ENCODE measurements at places on chromosomes 3 and 15.

- no peak for DNase-seq
Observed at GRCh38 chr3:156445117-156446090, 109.5 kb downstream of the SSR3 start.

GRCh38 chr3:53169045-53169831, 8.2 kb downstream of the PRKCD start:
- no peak for DNase-seq

GRCh38 chr3:89363171-89363570, 255.8 kb downstream of the EPHA3 start:
- no peak for DNase-seq

- no peak for DNase-seq
Observed at GRCh38 chr15:71344316-71344715, 229.0 kb downstream of the THSD4 start.

- DNase-seq: peak; percentile 43
Observed at GRCh38 chr15:52261498-52262242, 33.9 kb downstream of the MYO5C start.

GRCh38 chr3:53703630-53704362, 142.4 kb downstream of the CHDH start:
- DNase-seq: no peak

- DNase-seq: no peak
Observed at GRCh38 chr15:35305946-35306345, 220.9 kb upstream of the NANOGP8 start.

- no peak for DNase-seq
Observed at GRCh38 chr3:194880940-194881925, 195.6 kb downstream of the FAM43A start.

- DNase-seq: no peak
Observed at GRCh38 chr15:78244101-78244500, 9.7 kb upstream of the ACSBG1 start.

GRCh38 chr3:18127174-18127858, 297.8 kb downstream of the SATB1 start:
- DNase-seq: no peak

DNA sequence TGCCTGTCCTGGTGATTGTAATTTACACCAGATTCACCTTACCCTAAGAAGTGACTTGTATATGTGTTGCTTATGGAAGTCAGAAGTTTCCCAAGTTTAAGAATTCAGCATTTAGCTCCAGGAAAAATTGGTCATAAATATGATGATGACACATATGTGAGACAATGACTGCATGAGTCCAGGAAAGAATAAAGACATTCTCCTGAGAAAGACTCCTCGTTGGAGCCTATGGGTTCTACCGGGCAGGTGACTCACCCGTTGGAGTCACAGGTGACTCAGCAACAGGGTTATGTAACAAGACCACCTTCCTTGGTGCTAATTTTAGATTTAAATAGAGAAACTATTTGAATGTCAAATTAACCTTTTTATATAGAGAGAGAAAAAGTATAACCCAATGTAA, 662.4 kb downstream of the FHIT start:
- no peak for DNase-seq

- no peak for DNase-seq
Observed at GRCh38 chr15:76084256-76084655, 24.5 kb downstream of the TMEM266 start.

GRCh38 chr3:63370094-63370493, 92.0 kb downstream of the SYNPR start:
- no peak for DNase-seq

GRCh38 chr15:75673426-75674235, 25.9 kb downstream of the SNX33 start:
- no peak for DNase-seq

- DNase-seq: no peak
Observed at GRCh38 chr3:128262457-128262856, 109.2 kb downstream of the EEFSEC start.

- no peak for DNase-seq
Observed at GRCh38 chr3:59426821-59427565, 377.2 kb upstream of the CFAP20DC start.

DNA sequence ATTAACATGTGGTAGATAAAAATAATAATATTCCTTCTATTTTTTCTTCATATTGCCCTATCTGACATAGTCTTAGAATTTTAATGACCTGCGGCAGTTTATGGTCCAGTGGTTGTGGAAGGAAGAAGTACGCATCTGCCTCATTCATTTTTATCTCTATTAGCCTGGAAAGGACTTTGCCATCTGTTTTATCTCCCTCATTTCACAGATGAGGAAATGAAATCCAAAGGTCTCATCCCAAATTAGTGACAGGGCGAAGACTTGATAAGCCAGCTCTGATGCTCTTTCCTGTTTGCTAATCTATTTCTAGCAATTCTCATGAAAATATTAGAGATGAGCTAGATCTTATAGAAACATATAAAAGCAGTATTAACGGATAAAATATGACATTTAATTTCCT, 113.3 kb downstream of the KLHL25 start:
- no peak for DNase-seq

DNA sequence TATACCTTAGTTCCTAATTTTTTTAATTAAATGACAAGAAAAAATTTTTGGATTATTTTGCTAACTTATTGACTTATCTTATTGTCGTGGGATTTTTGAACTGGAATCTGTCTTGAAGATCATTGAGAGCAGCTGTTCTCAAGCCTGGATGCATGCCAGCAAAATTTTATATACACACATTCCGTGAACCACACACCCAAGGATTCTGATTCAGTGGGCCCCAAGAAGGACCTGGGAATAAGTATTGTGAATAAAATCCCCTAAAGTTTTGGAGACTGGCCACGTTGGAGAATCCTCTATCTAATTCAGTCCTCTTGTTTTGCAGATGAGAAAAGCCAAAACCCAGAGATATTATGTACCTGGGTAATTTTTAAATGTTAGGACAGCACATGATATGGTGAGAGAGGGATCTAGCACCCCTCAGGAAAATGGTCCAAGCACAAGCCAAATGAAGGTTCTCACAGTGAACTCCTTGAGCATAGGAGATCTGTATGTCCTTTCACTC, 55.2 kb downstream of the UNC13C start:
- no peak for DNase-seq

DNA sequence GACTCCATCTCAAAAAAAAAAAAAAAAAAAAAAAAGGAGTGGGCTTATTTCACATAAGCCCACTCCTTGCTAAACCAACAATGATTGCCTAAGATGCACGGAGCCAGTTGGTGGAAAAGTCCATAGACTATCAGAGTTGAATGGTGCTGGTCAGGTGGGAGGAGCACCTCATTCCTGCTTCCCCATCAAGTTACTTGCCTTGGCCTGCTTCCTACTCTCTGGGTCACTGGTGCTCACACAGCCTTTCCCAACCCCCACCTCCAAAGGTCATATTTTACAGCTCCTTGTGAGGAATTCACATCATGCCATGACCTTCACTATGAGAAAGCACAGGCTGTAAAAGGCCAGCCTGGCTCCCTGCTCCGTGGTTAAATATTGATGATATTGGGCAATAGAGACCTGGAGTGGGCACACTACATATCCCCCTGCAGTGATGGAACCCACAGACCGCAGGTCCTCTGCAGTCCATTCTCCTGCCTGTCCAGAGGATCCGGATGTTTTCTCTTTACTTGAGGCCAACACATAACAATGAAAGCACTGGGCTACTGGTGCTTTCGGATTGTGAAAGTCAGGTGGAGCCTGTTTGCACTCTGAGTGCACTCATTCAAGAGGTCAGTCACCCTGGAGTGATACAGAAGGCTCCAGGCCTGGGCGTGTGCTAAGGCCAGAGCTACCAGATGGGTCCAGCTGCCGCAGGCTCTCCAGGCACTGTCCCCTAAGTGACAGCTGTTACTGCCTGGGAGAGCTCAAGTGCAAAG, at the start of gene SLC51B:
SLC51B (plus strand) TSS at position 664 of the 758 bp plus-strand sequence. CDS start 4,618 bp downstream, outside the sequence.
- no peak for DNase-seq

- DNase-seq: no peak
Observed at GRCh38 chr3:160381470-160381869, 17.6 kb downstream of the IFT80 start.

DNA sequence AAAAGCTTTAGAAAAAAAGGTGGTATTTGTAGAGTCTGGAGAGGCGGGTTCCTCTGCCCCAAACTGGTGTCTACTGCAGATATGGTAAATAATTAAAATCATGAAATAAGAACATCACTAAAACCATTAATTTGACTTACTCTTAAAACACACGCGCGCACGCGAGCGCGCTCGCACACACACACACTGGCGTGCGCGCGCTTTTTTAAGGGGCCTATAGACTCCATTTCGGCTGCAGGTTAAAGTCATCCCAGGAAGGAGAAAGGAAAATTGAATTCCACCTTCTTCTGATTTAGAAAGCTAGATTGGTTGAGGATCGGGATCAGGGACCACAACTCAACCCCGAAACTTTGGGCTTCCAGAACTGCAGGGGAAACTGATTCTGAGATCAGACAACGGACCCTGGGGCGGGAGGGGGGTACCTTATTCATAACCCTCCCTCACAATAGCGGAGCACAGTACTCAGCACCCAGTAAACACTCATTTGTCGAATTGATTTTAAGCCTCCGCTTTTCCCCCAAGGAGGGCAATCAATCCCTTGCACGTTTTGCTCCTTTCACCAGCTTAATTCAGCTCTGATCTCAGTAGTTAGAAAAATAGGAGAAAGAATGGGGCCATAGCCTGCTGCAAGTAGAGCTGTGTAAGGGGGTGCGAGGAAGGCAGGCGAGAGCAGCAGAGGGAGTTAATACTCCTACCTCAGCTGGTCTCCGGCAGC, 509 bp upstream of the LRRC3B start:
- no peak for DNase-seq

GRCh38 chr3:7876741-7877297, 624.8 kb upstream of the LMCD1 start:
- peak; percentile 64 for DNase-seq

DNA sequence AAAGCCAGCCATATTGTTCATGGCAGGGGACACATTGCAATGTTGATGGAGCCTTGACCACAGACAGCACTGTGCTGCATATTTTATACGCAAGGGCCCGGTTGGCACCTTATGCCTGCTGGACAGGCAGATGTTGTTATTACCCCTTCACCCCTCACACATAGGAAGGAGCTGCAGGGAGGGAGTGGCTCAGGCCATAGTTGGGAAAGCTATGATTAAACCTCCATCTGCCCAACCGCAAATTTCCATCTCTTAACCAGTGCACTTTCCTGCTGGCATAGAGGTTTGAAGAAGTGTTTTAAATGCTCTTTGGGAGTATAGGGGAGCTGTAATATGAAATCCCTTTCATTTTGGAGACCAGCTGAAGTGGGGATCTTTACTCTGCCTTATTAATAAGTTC, 224.7 kb downstream of the CACNA2D3 start:
- DNase-seq: no peak

DNA sequence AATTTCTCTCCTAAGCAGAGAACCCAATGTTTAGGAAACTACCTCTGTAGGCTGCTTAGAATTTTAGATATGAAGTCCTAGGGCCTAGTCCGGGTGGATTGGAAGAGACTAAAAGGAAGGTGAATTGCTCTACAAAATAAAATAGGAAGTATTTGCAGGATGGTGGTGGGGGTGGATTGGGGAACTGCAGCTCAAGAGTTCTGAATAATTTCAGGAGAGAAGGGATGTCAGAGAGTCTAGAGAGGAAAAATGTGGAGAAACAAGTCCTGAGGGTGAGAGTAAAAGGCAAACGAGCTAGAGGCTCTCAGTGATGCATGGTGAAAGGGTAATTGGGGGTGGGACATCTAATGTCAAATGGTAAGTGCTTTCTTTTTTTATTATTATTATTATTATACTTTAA, 10.2 kb upstream of the CP start:
- DNase-seq: no peak

DNA sequence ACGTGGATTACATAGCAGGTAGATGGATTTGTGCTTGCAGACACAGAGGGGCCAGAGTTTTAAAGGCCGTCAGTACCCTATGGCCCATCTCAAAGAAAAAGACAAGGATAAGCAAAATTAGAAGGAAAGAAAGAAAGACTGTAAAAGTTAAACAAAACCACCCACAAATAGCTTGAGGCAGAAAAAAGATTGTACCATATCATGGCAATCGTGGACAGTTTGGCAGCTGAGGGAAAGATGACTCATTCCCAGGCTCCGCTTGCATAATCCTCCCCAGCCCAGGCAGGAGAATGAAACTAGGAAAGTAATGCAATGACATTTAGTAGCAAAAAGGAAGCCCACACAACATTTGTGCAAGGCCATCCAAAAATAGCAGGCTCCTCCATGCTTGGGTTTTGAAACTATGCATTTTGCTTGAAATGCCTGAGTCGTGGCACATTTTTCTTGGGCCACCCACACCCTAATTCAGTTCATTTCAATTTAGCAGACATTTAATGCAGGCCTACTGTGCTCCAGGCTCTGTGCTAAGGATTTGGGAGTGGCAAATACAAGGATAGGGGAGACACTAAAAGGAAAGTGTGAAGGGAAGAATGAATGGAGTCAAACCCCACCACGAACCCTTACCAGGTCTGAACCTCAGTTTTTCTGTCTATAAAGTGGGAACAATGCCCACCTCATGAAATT, 40.9 kb upstream of the SMAD3 start:
- no peak for DNase-seq

DNA sequence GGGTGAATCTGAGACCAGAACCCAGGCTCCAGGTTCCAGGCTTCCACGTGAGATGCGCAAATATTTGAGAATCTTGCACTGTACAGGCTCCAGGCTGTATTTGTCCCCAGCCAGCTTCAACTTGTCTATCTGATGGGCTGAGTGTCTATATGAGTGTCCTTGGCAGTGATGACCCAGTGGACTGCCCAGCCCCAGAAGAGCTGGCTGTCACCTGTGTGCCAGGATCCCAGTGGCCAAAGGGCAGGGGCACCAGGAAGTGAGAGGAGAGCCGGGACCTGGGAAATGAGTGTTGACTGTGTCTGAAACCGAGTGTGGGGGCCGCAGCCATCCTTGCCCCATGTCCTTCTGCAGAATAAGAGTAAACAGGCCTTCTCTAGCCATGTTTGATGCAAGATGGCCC, 10.4 kb downstream of the FAH start:
- no peak for DNase-seq

GRCh38 chr15:100183921-100184495, 157.8 kb downstream of the ADAMTS17 start:
- no peak for DNase-seq

GRCh38 chr3:41632700-41633099, 329.2 kb downstream of the ULK4 start:
- no peak for DNase-seq

GRCh38 chr15:78179286-78179840, 30.2 kb downstream of the IDH3A start:
- DNase-seq: no peak

- DNase-seq: no peak
Observed at GRCh38 chr3:13507247-13507569, 27.1 kb downstream of the HDAC11 start.

- no peak for DNase-seq
Observed at GRCh38 chr15:88448991-88449461, 18.2 kb downstream of the MRPL46 start.

- DNase-seq: no peak
Observed at GRCh38 chr15:87207990-87208580, 1048.5 kb downstream of the NTRK3 start.

DNA sequence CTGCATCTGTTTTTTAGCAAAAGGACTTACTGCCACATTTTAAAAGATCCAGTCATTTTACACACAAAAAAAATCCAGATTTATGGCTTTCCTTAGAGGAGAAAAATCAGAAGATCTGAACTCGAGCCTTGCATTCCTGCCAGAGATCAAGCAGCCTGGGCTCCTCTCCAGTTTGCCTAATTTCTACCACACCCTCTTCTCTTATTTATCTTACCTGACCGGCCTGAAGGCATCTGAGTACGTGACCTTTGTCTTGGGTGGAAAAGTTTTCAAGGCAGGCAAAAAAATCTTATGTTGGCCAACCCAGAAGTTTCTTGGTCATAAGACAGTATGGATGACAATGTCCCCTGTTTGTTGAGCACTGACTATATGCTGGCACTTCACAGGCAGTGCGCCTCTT, 60.3 kb downstream of the CHRD start:
- DNase-seq: no peak
